CD4-positive, alpha-beta T cell treated with Interleukin-17A for 1 hour (primary cell): ENCODE measurements at places on chromosomes 1 and 21.

- no peak for DNase-seq
Measured at GRCh38 chr1:89946532-89946931, 48.4 kb upstream of the ZNF326 start.

DNA sequence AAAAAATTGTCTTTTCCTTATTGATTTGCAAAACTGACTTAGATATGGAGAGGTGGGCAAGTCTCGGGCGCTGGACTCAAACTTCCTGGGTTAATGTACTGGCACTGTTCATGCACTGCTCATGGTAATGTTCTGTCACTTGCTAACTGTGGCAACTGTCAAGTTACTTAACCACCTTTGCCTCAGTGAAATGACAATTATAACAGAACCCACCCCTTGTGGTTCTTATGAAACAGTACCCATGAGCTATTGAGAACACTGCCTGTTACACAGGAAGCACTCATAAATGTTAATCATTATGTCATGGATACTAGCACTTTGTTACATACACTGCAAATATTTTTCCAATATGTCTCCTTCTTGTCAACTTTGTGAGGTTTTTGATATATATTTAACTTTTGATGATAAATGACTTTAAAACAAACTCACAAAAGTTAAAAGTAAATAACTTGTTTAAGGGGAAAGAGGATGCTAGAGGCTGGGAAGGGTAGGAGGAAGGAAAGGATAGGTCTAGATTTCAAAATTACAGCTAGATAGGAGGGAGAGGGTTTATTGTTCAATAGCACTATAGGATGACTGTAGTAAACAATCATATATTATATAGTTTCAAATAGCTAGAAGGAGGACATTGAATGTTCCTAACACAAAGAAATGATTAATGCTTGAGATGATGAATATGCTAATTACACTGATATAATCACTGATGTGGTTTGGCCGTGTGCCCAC is 342.5 kb downstream of the ADGRL2 start:
- DNase-seq = no peak

GRCh38 chr1:41492341-41492848 is 7.9 kb upstream of the EDN2 start:
- DNase-seq = peak; percentile 15

DNA sequence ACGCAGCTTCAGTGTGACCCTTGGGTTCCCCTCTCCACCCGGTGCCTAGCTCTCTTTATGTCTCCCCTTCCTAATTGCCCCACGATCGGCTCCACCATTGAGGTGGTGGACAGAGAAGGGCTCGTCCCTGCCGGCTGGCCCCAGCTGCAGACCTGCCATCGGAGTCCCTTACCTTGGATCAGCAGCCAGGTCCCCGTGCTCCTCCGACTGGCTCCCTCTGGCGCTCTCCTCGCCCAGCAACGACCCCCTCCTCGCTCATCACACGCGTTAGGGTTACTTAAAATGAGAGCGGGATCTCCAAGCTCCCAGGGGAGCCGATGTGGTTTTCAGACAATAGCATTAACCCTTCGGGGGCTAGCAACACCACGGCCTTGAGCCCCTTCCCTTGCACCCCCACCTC is 8.1 kb upstream of the ETV3L start:
- DNase-seq = no peak

DNA sequence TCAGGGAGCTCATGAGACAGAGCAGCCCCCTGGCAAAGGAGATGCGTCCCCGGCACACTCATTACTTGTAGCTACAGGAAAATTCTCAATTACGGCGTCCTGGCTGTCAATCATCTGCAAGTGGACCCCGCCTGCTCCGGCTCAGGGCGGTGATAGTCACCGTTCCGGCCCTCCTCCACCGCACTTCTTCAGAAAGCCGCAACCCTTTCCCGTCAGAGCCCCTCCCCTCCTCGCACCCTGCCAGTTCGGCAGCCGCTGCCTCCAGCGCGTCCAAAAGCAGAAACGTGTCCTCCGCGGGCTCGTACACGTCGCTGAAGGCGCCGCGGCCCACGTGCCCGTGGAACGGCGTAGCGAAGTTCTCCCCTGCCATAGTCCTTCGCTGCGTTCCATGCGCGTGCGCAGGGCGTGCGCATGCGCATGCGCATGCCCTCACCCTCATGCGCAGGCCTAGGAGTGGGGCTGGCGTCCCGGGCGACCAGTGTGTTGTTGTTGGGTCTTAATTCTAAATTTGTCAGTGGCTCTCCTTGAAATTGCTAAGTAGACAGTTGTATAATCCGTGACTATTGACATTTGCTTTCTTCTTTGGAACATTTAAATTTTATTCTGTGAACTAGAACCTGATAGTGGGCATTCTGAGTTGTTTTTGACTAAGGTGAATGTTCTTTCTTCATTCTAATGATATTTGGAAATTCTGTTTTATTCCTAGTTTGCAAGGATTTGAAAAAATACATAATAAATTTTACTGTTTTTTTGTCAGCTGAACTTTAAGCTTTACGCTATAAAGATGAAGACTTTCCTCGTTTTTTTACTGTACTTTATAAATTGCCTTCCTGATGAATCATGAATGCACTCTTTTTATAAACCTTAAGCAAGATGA is 107.5 kb downstream of the LTN1 start:
- peak; percentile 94 for DNase-seq

DNA sequence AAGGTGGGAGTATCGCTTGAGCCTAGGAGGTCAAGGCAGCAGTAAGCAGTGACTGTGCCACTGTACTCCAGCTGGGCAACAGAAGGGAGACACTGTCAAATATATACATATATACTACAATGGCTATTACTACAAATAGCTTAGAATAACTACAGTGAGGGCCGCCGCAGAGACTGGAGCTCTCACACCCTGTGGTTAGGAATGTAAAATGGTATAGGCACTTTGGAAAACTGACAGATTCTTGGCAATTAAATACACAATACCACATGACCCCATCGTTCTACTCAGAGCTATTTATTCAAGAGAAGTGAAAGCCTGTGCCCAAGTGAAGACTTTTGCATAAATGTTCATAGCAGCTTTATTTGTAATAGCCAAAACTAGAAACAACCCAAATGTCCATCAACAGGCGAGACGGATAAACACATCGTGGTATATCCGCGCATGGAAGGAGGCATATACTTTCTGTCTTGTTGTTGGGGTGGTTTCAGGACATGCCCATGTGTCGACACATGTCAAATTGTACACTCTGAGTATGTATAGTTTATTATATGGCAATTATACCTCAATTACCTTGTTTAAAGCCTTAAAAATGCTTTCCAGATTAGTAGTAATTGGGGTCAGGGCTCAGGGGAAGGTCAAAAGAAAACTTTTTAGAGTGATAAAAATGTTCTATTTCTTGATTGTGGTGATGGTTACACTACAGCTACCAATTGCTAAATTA is 123.4 kb downstream of the RIPK4 start:
- no peak for DNase-seq

DNA sequence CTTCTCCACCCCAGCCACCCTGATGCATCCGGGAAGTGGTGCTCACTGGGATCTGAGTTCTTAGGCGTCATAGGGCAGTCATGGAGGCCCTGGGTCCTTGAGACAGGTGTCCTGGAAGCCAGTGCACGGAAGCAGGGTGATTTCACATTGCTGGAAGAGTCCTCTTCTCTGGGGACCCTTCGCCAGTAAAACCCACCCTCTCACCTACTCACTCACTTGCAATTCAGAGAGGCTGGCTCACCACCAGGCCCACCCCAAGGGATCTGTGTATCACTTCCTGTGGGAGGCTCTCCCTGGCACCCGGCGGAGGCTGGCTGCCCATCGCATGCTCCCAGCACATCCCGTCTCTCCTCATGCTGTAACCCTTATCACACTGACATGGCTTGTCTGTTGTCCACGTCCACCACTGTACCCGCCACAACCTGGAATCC is 40.2 kb upstream of the EPS8L3 start:
- no peak for DNase-seq

- DNase-seq = no peak
Measured at GRCh38 chr1:151145304-151146071, 943 bp downstream of the SEMA6C start.

GRCh38 chr1:156801409-156802121 is 15.1 kb downstream of the SH2D2A start:
- DNase-seq = no peak

GRCh38 chr1:31487143-31487542 is 74.1 kb downstream of the SERINC2 start:
- DNase-seq = peak; percentile 61

DNA sequence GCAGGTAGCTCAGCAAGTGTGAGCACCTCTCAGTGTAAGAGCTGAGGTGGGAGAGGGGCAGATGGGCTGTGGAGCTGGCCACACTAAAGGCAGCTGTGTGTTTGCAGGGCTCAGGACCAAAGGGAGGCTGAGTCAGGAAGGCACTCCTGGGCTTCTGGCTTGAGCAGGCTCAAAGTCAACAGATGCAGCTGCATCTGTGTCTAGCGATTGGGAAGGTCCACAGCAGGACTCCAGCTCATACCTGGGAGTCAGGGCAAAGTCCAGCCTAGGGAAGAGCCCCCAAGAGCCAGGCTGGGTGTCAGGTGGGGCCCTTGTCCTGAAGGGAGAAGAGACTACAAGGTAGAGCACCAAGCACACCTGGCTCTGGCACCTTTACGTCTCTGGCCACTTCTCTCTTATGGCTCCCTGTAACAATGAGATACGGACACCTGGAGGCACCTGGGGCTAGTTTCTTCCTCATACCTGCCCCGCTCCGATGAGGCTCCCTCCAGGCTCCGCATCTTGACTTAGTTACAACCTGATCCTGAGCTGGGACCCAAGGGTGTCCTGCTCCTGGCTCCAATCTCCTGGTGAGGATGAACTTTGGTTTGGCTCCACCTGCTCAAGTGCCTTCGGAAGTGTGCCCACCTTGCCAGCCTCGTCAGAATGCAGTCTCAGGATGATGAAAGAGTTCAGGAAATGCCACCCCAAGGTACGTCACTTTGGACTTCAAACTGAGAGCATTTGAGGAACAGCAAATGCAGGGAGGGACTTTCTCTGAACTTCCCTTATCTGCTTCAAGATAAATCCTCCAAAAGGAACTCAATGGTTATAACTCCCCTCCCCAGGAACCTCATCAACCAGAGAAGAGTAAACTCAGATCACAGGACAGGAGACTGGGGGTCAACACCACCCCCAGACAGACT is 21.5 kb upstream of the SLC2A1 start:
- DNase-seq = peak; percentile 13

GRCh38 chr1:107867897-107868296 is 97.1 kb downstream of the VAV3 start:
- no peak for DNase-seq

DNA sequence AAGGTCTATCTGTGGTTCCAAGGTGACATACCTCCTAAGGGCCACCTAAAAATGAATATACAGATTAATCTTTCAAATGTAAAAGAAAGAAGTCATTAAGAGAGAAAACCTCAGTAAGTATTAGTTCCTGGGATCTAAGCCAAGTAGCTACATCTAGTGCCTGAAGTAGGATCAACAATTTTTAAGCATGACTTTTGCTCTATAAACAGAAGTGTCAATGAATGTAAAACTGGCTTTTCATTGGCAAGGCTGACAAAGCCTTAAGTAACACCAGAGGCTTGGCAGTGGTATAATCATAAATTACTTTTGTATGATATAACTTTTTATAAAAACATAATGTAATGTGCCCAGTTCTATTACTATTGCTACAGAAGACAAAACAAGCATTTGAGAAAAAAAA is 12.2 kb upstream of the ACADM start:
- DNase-seq = no peak

DNA sequence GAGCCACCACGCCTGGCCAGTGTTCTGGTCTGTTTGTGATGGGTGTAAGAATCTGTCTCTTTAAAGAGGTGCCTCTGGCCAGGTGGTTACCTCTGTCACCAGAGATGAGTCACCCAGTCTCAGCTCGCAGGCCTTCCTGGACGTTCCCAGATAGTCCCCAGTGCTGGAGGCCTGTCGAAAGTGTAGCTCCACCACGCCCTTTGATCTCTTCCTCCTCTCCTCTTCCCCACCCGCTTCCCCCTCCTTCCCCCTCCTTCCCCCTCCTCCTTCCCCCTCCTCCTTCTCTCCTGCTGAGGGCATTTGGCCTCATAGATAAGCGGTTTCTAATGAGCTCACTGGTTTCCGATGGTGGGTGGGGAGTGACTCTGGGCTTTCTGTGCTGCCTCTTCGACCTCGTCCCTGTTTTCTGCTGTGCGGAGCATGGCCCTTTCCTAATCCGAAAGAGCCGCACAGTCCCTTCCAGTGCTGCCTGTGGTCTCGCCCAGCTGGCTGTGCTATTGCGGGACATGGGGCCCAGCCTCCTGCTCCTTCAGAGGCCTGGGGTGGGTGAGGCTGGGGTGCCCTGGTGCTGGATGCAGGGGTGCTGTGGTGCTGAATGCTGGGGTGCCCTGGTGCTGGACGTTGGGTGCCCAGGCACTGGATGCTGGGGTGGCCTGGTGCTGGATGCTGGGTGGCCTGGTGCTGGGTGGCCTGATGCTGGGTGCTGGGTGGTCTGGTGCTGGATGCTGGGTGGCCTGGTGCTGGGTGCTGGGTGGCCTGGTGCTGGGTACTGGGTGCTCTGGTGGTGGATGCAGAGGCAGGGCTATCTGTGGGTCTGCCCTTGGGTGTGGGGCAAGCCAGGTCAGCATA is 19.2 kb downstream of the AGPAT3 start:
- peak; percentile 40 for DNase-seq

GRCh38 chr1:165353731-165354671 is 2.5 kb downstream of the LMX1A start:
- DNase-seq = no peak

- peak; percentile 43 for DNase-seq
Measured at GRCh38 chr1:1943834-1944570, 24.9 kb upstream of the TMEM52 start.

GRCh38 chr1:83807821-83808220 is 191.1 kb downstream of the TTLL7 start:
- no peak for DNase-seq

DNA sequence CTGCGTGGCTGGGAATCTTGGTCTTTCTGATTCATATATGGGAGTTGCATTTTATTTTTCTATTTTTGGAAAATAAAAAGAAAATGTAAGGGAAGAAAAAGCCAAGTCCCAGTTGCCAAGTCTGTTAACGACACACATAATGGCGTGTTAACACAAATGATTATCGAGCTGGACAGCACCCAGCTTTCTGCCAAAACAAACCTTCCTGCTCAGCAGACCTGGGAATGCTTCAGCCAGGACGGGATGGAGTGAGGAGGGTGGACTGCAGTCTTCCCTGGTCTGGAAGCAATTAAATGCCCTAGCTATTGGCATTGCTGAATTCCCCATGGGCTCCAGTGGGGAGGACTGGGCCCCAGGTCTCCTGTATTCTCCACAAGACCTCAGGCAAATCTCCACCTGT is 184.2 kb upstream of the USP24 start:
- no peak for DNase-seq

DNA sequence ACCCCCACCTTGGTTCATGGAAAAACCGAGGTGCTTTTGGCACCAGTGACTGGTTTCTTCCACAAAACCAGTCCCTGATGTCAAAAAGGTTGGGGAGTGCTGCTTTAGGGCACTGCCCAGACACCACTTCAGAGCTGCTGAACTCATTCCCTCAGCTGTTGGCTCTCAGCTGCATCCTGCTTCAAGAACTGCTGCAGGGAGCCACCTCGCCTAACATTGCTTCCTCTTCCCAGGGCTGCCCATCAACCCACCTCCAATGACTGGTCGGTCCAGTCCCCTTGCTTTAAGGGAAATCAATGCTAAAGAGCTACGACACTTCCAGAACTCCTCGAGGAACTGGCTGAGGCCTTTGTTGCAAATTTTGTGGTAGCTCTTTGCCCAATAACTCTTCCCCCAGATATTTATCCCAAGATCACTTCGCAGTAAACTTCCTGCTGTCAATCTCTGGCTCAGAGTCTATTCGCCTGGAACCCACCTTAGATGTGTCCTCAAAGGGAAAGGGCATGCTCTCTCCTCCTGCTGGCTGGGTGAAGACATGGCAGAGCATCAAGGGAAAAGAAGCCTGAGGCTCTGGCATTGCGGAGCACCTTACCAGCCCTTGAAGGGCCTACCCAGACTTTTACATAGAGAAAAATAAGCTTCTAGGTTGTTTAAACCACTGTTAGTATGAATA is 29.0 kb downstream of the C1orf52 start:
- no peak for DNase-seq
